ENCODE measurements at places on chromosomes 12 and 14. TPM values are rescaled to one million over a fixed set of nuclear protein-coding genes. Genes with fewer than 3 reads are reported as not detected.
A peak's percentile ranks its signal among the peaks of the same experiment; 100 is the strongest.

PTPRO gene
- polyA plus RNA-seq = not detected

PTCSC3 gene
- not detected for polyA plus RNA-seq

DNA sequence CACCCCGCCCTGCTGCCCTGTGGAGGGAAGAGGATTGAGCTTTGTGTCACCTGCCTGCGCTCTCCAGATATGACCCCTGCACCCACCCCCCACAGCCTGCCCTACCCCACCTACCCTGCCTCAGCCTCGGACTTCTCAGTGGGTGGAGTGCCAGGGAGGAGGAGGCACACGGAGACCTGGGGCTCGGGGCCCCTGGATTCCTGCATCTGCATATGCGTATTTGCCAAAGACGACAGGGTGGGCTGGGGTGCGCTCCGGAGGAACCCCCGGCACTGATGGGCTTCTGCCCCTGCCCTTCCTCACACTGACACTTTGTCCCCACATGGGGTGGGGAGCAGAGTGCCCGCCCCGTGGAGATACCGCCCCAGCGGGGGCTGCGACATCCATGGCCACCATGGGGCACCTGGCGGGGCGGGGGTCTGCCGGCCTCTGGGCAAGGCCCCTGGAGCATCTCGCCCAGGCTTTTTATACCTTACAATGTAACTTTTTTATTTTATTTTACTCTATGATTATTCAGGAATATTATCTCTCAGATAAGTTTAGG lies 206.0 kb downstream of the TSPAN9 start:
- no peak for DNase-seq

- DNase-seq = no peak
Observed at GRCh38 chr14:65079768-65080167, 22.5 kb downstream of the MAX start.

- DNase-seq = no peak
Observed at GRCh38 chr12:97151481-97151880, 244.4 kb downstream of the NEDD1 start.

DNA sequence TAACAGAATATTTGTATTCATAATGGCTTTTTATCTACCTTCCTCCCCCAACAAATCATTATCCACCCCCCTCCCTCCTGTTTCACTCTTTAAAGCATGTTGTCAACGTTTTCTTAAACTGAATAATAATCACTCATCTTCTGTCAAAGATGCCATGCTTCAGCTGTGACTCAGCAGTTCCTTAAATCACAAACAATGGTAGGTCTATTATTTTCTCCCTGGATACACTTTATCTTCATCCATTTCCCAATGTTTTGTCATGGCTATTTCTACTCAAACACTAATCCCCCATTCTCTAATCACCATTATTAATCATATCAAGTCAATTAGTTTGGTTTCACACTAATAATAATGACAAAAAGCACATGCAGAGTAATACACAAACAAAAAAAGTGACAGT lies 6.5 kb downstream of the CLEC12B start:
- DNase-seq = peak; percentile 13

All from cardiac muscle cell (in vitro differentiated cells and primary cell).